ENCODE measurements at places on chromosomes 3 and 15.

DNA sequence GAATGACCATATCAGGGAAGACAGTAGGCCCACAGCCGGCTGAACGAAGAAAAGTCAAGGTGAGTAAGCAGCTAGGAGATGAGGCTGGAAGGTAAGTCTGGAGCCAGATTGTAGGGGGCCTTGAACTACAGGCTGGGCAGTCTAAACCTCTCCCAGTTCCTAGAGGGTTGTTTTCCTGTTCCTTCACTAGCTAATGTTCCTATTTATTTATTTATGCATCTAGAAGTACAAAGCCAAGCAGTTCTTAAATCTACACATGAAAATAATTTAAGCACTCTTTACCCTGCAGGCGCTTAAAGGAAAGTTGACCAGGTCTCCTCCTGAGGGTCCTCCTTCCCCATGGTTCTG is 3.7 kb downstream of the ACAA1 start:
- DNase-seq, result no peak

DNA sequence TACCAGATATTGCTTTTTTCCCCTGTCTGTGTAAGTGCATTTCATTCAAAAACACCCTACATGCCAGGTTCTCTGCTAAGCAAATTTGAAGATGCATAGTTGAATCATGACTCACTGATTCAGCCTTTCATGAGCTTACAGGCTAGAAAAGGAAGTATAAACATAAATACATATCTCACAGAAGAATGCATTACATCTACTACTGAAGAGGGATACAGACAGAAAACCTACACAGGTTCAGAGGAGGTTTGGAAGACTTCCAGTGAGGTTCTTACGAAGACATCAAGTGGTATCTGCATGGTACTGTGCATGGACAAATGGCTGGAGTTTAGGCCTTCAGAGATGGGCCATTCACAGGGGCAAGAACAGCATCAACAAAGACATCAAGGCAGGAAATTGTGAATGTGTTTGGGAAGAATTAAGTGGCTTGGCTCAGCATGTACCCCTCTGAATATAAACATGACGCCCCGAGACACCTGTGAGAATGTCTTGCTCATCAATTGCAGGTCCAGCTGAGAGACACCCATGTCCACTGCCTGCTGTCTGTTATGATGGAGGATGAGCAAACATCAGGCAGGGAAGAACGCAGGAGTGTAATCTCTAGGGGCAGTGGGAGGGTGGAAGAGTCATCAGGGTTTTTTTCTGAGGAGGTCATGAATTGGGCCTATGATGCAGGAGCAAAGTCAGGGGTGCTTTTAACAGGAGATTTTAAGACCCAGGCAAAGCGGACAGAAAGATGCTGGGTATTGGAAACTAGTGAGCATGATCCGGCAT is 105.1 kb upstream of the GALNT15 start:
- DNase-seq, result no peak

GRCh38 chr3:126781889-126782491 is 78.0 kb downstream of the CHCHD6 start:
- no peak for DNase-seq

DNA sequence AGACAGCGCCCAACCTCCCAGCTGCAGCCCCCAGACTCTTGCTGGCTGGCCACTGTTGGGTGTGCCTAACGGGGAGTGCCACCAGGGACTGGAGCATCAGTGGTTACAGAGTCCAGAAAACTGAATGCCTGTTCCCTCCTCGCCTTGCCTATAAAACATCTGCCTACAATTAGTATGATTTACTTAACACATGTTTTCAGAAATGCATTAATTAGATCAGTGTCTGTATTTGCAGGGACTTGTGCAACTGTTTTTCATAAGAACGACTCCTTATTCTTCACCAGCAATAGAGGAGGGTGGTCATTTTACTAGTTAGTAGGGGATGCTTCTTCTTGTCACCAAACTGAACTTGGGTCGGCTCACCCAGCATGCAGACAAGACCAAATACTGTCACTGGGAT is 248.7 kb downstream of the GABRG3 start:
- no peak for DNase-seq

GRCh38 chr3:25801786-25802185 is 11.9 kb downstream of the OXSM start:
- DNase-seq, result no peak

- no peak for DNase-seq
These were observed 315.7 kb upstream of the WNT5A start for GRCh38 chr3:55802816-55803215.

DNA sequence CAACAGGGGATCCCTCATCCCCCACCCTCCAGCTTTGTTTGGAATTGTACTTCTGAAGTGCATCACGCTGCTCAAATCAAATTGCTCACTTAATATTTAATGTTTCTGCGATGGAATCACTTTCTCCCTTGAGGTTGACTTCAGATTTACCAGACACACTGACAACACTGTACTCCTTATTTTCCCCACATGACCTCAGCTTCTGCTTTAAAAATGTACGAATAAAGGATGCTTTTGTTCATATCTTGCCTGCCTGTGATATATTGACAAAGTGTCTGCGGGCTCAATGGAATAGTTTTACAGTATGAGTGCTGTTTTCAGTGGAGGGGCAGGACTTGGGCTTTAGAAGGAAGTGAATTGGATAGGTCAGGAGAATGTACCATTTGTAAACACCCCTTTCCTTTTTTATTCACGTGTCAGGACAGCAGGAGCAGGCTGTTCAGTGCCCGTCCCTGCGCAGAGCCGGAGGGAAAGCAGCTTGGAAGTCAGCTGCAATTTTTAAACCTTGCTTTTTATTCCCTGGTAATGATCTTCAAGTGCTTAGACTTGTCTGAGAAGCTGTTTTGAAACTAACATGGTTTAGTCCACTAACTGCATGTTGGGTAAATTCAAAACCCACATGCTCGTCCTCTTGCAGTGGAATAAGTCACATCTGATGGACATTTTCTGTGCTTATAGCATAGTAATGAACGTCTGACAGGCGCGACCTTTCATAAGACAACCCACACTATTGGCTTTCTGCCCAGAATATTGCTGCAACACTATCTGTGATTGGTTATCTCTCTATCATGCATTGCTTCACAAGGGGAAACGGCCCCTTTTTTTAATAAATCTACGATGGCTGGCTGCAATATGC is 29.9 kb downstream of the MBNL1 start:
- peak; percentile 29 for DNase-seq

- DNase-seq, result no peak
These were observed 35.3 kb downstream of the IGDCC3 start for GRCh38 chr15:65342493-65342892.

- DNase-seq, result no peak
These were observed 73.3 kb downstream of the CSNK1G1 start for GRCh38 chr15:64282701-64283100.

GRCh38 chr3:22960105-22960984 is 242.8 kb upstream of the UBE2E2 start:
- no peak for DNase-seq

DNA sequence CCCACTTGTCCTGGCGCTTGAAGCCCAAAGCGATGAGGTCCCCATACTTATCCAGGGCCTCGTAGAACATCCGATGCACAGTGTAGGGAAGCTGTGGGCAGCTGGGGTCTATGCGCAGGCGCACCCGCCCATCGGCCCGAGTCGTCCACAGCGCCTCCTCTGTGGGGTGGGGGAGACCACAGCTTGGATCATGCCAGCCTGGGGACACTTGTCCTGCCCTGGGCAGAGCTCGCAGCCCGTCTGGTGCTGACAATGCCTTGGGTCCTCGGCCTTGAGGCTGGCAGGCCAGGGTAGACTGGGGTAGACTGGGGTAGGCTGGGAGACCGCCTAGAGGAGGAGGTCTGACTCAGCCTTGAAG is 39.8 kb downstream of the ACSBG1 start:
- DNase-seq, result no peak

- no peak for DNase-seq
These were observed 386.5 kb downstream of the SHQ1 start for GRCh38 chr3:72461787-72462186.

- no peak for DNase-seq
These were observed 6.3 kb upstream of the CTSH start for GRCh38 chr15:78950902-78951840.

- DNase-seq, result no peak
These were observed 106.0 kb downstream of the THRB start for GRCh38 chr3:24388611-24389010.

- no peak for DNase-seq
These were observed 17.9 kb upstream of the AVEN start for GRCh38 chr15:34056911-34057310.

DNA sequence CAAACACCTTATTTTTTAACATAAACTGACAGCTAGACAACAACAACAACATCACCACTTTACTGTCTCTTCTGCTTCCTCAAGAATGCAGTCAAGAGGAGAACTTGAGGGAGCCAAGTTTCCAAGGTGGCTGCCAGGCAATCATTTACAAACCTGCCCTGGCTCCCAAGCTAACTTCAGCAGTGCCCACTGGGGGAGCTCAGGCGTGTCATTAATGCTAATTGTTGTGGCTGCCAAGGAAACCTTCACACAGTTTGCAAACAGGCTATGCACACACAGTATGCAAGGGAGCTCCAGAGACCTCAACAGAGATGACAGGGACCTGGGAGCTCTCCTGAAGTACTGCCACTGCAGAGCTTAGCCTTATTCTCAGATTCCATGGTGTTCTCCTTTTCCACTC is 2.1 kb downstream of the DZIP1L start:
- no peak for DNase-seq

DNA sequence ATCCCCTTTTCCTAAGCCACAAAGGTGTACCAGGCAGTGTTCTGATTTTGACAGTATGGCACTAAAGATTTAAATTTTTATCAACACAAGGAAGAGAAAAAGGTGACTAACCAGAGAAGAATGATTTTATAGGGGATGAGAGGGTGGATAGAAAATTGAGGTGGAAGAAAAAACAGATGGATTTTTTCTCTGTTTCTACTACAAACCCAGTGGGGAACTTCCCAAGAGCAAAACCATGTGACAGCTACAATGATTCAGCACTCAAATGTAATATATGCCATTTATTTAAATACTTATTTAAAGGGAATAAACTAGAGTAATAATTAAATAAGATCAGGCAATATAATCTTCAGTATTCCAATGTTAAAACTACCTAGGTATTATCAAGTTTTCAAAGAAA is 11.1 kb downstream of the DCUN1D1 start:
- no peak for DNase-seq

GRCh38 chr3:194750491-194750828 is 64.8 kb downstream of the FAM43A start:
- no peak for DNase-seq

DNA sequence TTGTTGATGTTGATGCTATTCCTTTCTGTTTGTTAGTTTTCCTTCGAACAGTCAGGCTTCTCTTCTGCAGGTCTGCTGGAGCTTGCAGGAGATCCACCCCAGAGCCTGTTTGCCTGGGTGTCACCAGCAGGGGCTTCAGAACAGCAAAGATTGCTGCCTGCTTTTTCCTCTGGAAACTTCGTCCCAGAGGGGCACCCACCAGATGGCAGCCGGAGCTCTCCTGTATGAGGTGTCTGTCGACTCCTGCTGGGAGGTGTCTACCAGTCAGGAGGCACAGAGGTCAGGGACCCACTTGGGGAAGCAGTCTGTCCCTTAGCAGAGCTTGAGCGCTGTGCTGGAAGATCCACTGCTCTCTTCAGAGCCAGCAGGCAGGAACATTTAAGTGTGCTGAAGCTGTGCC is 303.2 kb downstream of the ZIC1 start:
- DNase-seq, result no peak

GRCh38 chr3:120652281-120652680 is 29.8 kb downstream of the HGD start:
- no peak for DNase-seq

DNA sequence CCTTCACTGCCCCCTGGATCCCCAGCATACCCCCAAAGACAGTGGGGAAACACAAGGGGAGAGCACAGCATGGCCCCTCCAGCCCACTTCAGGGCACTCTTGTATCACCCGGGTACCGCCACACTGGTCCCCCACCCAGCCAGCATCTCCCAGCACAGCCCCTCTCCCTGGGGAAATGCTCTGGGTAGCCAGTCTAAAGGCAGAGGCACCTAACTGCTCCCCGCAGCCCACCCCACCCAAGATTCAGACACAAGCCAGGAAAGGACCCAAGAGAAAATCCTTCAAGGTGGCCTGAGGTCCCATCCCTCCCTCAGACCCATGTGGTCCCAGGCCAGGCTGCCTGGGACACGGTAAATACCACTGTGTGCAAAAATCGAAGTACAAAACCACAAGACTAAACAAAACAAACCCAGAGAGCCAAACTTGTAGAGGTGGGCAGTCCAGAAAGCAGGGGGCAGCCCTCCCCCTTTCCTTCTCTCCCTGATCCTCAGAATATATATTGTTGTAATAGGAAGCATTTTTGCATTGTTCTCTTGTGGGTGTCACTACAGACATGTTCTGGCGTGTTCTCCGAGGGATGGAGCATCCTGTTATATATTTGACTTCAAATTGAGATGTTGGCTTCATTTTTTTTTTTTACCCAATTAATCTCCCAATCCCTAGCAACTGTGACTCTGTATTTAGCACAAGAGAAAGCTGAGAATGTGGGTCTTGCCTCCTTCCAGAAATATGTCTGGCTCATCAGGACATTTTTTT is 51.7 kb downstream of the GRIP2 start:
- no peak for DNase-seq

- DNase-seq, result no peak
These were observed 431.2 kb upstream of the ADAMTS9 start for GRCh38 chr3:65118912-65119499.

GRCh38 chr3:27826448-27826847 is 104.3 kb upstream of the EOMES start:
- DNase-seq, result no peak

GRCh38 chr3:123744064-123744463 is 140.1 kb downstream of the MYLK start:
- DNase-seq, result no peak

GRCh38 chr3:9695746-9696145 is 7.9 kb upstream of the CPNE9 start:
- DNase-seq, result no peak

GRCh38 chr3:189053322-189053721 is 118.4 kb upstream of the TPRG1 start:
- no peak for DNase-seq

DNA sequence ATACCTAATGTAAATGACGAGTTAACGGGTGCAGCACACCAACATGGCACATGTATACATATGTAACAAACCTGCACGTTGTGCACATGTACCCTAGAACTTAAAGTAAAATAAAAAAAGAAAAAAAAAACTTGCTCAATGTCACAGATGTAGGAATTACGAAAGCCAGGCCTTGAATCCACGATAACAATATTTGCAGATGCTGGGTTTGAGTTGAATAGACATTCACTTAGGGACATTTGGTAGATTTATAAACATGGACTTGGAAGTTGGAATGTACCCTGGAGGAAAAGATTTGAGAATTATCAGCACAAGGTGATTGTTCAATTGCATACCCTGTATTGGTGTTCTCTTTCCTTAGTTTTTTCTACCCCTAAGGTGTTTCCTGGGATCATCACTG is 260.2 kb upstream of the PEX5L start:
- no peak for DNase-seq
